Stimulated activated CD4-positive, alpha-beta T cell treated with anti-CD3 and anti-CD28 coated beads, Interleukin-15, amount 100 ng/mL, for 1 hour (primary cell): ENCODE measurements at places on chromosomes 2 and 18.

DNA sequence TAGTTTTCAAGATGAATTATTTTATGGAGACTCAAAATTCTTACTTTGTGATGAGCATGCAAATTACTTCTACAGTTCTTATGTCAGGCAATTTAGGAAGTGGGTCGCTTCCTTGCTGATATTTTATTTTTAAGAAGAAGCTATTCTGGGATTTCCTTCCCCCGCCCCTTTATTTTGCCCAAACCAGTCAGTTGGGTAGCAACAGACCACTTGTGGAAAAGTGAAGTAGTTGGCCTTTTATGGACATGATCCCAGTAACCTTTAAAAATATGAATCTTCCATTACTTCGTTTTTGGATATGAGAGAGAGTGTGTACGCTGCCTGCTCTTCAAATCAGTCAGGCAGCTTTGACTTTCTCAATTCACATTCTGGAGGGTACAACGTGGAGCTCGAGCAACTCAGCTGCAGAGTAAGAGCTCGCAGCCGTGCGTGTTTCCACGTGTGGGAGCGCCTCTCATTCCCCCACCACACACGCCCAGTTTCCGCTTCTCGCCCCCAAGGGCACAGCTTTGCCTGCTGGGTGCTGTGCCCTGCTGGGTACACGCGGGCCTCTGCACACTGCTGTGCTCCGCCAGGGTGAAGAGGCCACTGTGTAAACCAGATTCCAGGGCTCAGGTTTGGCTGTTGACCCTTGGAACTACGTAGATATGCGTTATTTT lies 92.6 kb downstream of the ITGB1BP1 start:
- DNase-seq = no peak

DNA sequence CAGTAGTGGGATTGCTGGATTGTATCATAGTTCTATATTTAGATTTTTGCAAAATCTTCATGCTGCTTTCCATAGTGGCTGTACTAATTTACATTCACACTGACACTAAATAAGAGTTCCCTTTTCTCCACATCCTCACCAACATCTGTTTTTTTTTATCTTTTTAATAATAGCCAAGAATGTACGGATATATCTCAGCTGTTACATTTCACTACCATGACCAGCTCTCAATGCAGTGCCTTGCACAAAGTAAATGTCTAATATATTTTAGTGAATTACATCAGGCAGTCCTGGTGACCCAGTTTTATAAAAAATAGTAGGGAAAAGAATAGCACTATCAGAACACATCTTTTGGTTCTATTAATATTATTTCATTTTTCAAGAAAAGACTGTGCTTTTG lies 161.8 kb downstream of the LNPK start:
- no peak for DNase-seq

DNA sequence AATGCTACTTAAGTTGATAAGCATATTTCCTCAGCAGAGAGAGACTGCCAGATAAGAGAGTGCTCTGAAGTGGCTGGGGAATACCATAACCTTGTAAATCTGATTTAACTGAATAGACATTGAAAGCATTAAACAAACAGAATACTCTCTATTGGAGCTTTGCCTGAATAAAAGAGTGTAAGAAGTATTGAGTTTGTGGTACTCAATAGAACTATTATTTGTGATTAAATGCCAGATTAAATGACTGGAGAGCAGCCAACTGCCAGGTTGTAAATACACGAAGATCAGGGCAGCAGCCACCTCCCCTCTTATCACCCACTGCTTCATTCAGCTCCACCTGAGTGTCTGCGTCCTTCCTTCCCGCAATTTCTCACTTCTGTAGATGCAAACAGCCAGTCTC lies 373.6 kb downstream of the DCDC2C start:
- no peak for DNase-seq

DNA sequence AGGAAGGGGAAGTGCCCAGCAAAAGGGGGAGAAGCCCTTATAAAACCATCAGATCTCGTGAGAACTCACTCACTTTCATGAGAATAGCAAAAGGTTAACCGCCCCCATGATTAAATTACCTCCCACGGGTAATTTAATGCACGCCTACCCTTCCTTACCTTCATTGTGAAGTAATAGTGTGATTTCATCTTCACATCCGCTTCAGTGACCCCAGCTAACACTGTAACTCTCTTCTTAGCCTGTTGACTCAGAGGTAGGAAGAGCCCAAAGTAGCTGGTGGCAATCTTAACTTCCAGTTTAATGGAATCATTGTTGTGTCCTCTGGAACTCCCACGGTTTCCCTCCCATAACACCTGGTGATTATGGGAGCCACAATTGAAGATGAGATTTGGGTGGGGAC lies 120.5 kb downstream of the GULP1 start:
- DNase-seq = no peak

DNA sequence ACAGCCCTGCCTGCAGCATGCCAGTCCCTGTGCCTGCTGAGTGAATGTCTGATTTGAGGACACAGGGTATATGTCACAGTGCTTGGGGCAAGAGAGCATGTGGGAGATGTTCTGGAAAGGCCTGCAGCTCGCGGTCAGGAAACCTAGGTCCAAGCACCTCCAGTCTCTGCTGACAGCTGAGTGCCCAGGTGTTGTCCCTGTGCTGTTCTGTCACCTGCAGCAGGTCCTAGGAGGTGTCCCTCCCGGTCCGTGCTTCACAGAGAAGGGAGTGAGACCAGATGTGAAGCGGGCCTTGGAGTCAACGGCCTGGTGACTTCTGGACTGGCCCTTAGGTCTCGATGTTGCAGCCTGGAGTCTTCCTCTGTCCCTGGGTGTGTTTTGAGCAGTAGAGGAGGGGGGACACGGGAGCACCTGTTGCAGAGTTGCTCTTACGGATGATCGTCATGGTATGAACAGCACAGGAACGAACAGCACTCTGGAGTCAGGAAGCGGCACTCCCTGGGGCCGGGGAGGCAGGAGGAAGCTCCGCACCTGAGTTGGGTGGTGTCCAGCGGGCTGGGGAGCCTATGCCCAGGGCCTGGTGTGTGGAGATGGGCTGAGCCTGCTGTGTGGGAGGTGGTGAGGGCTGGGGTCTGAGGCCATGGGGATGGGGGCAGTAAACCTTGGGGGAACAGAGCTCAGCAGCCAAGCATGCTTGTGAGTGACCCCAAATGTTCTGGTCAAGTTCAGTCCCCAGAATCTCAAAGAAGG lies 21.6 kb upstream of the ARHGEF4 start:
- no peak for DNase-seq

DNA sequence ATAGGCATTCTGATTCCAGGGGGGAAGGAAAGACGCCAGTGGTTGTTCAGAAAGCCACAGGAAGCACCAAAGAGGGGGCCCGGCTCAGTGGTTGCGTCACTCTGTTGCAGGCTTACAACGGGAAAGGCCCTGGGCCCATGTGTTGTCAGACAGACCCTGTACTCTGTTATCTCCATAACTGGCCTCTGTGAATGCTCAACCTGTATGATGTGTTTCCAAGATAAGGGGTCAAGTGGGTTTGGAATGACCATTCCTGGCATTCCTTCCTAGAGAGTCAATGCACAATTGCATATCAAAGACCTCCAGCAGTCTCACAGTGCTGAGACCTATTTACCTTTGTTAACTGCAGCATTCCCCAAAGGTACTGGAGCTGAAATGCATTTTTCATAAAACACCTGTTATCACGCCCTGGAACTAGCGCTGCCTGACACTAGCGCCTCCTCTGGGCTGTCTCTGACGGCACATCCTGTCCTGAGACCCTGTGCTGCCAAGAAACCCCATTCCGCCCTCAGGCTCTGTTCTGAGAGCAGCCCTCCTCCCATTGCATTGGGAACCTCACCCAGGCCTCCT lies 13.2 kb upstream of the LRRFIP1 start:
- DNase-seq = no peak

- DNase-seq = no peak
These were observed 20.4 kb downstream of the PKP4 start for GRCh38 chr2:158477202-158477601.

DNA sequence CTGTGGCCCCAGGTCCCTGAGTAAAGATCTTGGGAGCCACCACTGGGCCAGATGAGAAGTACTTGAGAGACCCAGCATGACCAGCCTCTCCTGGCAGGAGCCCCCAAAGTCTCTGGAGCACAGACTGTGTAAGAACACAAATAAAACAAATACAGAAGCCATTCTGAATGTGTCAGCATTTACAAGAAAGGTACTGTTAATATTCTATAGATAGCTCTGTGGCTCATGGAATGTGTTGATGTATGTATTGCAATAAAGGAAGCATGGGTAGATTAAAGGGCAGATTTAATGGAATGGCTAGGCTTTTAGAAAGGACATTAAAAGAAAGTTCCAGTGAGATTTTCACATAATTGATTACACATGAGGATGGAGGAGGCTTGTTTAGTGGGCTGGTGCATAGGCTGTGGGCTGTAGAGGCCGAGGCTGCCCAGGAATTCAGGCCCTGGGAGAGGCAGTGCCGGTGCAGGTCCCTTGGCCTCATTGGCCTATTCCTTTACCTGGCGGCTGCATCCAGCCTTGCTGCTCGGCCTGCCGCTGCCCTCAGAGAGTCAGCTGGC lies 127.7 kb upstream of the DLX2 start:
- DNase-seq = no peak

- no peak for DNase-seq
These were observed 31.6 kb downstream of the LIMS1 start for GRCh38 chr2:108565778-108566375.

DNA sequence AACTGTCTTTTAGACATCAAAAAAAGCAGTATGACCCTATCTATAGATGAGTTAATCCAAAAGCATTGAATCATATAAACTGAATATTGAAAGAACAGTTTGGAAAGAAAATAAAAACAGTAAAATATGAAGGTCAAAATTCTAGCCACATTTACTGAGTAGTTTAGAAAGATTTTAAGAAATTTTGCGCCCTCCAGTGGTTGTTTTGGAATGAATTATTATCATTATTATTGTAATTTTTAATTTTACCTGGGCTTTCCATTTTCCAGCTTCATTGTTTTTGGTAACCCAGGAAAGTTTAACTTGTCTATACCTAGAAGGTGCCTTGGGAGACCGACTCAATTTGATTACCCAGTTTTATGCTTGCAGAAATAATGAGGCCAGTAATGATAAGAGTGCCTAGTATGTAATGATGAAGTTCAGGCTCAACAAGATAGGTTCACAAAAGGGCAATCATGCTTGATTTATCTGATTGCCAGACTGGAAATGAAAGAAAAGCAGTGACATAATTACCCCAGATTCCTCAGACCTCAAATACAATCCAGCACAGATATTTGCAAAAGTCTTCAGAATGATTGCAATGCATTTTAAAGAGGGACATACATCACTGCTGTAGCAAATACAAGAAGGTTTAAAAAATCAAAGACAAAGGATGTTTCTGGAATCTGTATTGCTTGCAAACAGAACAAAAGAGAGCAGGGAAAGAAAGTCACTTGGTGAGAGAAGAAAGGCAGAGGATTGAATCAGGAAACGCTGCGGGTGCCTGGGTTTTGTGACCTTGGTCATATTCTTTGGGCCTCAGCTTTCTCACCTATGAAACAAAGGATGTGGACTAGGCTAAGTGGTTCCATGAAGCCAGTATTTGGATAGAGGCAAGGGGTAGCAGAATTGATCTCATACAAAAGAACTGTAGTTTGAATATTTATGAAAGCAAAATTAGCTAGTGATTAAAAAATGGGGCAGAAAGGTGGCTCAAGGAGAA lies 153.8 kb downstream of the MAP2 start:
- DNase-seq = no peak

DNA sequence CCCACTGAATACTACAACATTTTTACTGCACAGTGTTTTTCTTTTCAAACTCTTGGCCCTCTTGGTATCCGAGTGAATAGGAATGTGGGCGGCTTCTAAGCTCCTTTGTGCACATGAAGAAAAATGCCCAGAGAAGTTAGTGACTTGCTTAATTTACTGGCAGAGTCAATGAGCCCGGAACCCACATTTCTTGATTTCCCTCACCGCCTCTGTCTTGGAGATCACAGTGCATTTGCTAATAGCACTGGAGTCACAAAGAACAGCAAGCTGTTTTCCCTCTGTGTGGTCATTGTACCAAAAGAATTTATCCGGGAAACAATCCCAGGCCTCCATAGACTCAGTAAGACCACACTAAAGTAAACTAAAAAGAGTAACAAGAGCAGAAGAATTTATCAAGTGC lies 18.9 kb downstream of the STON1 start:
- no peak for DNase-seq

DNA sequence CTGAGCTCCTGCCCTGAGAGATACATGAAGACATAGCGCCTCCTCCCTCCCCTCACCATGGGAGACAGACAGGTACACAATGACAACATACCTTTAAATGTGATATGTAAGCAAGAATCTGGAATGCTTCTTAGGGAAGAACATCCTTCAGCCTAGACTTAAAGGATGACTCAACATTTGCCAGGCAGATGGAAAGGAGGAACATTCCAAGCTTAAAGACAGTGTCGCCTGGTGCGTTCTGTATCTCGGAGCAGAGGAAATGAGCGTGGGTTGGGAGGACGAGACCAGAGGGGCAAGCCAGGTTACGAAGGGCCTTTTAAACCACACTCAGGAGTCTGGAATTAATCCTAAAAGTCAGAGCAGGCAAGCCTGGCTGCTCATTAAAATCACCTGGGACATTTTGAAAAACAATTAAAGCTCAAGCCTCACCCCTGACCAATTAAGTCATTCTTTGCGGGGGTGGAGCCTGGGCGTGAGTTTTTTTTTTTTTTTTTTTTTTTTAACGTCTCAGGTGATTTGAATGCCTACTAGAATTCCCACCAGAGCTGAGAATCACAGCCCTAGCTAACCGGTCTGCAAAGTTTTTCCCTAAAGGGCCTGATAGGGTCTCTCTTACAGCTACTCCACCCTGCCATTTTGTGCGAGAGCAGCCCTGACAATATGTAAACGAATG lies 131.2 kb upstream of the SEC11C start:
- DNase-seq = no peak

GRCh38 chr18:61738042-61738441 lies 154.8 kb downstream of the RNF152 start:
- no peak for DNase-seq

DNA sequence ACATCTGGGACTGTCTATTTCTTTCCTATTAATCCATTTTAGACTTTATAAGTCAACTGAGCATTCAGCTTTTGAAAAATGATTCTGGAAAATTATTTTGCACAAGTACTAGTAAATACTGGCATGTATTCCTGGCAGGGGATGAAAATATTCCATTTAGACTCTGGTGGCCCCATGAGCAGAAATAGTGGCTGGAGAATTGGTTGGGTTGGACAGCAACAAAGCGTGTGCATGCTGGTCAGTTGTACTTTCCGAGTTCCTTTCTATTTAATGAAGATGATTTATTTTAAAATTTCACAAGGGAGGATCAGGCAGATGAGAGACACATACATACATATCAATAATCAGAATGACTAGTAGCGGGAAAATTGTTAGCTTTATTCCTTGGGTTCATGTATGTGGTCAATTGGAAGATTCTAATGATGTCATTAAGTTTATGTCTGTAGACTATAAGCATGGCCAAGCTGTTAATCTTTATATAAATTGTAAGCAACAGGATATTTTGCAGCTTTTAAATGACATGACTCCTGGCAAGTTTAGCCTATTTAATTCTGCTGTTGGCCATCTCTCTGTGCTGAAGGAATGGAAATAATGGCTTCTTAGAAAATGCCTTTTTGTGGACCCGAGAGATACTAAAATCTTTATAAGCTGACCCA lies 541.6 kb downstream of the SLC4A3 start:
- DNase-seq = no peak
